Activated CD8-positive, alpha-beta memory T cell treated with anti-CD3 and anti-CD28 coated beads for 4 hours (primary cell): ENCODE measurements at places on chromosomes 3 and 15.

DNA sequence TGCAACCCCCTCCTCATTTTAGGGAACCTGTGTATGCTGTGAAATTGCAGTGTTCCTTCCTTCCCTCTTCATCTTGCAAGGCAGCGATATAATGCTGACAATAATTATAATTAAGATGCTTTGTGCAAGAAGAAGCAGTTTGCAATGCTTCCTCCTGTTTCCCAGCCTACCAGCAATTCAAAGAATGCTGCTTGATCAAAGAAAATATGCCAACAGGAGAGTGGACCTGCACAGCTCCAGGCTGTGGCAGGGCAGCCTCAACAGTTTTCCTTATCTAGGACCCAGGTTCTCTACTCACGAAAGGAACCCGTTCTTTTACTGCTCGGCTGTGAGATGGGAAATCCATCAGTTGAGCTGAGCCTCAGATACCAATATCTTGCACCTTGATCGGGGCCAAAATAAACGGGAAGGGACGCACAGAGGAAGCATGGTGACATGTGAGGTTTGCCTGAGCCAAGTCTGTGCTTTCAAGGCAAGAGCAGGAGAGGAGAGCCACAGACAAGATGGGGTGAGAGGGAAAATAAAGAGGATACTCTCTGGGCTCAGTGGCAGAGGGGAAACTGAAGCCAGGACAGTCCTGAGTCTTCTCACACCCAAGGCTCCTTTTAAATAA is 22.6 kb upstream of the LRTM1 start:
- no peak for DNase-seq

GRCh38 chr3:66604481-66604880 is 103.7 kb upstream of the LRIG1 start:
- no peak for DNase-seq

- no peak for DNase-seq
Observed at GRCh38 chr3:155079468-155079745, 712 bp upstream of the MME start.

DNA sequence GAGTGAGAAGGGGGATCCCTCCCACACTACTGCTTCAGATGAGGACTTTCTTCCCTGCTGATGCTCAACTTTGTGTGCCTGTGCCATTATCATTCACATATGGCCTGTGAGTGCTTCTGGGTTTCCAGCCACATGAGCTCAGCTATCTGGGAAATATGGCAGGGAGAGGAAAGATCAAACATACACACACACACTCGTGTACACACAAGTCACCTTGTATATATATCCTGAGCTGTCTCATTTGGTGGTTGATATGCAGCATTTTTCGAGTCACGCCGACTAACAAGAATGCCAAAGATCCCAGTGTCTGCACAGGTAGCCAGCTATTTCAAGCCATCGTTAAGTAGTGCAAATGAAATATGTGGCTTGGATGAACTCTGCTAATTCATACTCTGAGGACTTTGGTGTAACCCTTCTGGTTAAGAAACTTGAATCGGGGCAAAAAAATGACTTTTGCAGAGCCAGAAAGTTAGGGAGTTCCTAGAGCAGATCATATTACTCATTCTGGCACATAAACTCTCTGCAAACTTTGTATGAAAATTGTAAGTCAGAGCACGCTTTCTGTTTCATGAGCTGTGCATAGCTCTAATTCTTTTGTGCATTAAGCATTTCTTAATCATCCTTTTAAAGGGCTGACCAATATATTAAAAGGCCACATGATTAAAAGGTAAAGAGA is 24.9 kb upstream of the WNT5A start:
- no peak for DNase-seq

- DNase-seq: no peak
Observed at GRCh38 chr15:73244333-73244732, 124.4 kb downstream of the HCN4 start.

DNA sequence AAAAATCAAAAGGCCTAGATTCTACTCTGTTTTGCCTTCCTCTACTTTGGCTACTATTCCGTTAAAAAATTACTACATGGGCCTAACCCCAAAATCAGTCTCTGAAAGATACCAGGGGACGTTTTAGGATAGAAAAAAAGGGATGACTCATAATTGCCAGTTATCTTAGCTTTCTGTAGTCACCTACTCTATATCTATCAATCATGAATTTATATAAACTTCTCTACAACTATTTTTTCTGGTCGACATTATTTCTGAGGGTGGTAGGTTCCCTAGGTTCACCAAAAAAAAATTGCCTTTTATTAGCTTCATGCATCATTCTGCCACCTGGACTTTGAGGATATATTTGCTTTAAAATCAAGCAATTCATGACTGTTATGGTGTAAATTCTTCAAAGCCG is 36.5 kb downstream of the RAF1 start:
- no peak for DNase-seq

- DNase-seq: no peak
Observed at GRCh38 chr3:107265526-107265925, 111.7 kb upstream of the CCDC54 start.

GRCh38 chr3:156050918-156051317 is 69.5 kb upstream of the KCNAB1 start:
- DNase-seq: no peak

GRCh38 chr15:98413933-98414546 is 234.3 kb upstream of the IGF1R start:
- no peak for DNase-seq

DNA sequence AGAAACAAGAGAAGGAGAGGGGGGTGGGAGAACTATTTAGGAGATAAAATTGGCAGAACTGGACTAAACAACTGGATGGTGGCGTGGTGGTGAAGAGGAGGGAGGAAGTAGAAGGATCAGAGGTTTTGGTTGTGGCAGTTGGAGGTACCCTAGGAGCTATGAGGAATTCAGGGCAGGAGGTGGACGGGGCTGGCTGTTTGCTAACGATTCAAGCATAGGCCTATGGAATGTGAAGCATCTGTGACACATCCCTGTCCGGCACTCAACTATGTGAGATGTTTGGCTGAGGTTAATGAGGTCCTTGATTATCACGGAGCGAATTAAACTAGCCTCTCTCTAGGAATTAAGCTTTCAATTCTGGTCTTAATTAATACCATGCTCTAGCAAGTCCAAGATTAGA is 13.5 kb downstream of the TARS3 start:
- DNase-seq: no peak

GRCh38 chr3:127235706-127236105 is 42.8 kb downstream of the PRR23E start:
- DNase-seq: no peak

DNA sequence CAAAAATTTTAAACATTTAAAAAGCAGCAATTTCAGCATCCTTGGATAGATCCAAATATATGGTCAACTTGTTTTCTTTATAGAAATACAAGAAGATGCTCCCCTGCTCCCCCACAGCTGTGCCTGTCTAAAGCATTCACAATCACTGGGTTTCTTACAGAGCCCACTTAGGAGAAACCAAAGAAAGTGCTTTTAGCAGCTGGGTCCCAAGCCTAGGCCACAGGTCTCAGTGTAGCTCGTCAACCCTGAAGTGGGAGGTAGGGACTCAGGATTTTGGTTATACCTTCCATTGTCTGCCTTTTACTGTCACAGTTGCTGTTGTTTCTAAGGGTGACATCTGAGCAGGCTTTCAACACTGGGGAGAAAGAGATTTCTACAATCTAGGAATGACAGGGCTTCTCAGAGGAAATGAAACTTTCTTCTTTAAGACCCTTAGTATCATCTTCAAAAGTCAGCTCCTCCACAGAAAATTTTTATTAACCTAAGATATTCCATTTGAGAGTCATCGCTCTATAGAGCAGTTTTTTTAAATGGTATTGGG is 199.3 kb upstream of the CMC1 start:
- no peak for DNase-seq

GRCh38 chr15:48522911-48523310 is 122.6 kb downstream of the FBN1 start:
- DNase-seq: no peak

DNA sequence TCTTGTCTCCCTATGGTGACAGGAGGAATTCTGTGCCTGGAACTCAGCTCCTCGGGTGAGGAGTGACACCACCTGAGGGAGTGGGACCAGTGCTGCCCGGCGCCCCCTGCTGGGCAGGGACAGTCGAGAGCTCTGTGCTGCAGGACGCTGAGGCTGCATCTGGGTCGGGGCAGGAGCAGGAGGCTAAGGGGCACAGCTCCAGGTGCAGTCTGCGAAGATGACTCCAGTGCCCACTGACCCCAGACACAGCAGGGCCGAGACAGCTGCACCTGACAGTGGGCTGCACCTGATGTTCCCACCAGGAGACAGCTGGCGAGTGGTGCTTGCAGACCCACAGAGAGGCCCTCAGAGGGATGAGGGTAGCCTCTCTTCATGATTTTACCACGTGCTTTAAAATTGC is 152.9 kb downstream of the ATP10A start:
- DNase-seq: peak; percentile 8

- no peak for DNase-seq
Observed at GRCh38 chr15:84609818-84610525, 9.2 kb downstream of the ZSCAN2 start.

- no peak for DNase-seq
Observed at GRCh38 chr15:89664441-89665350, 9.4 kb upstream of the KIF7 start.

GRCh38 chr3:64048631-64049061 is 25.4 kb upstream of the PSMD6 start:
- DNase-seq: no peak

DNA sequence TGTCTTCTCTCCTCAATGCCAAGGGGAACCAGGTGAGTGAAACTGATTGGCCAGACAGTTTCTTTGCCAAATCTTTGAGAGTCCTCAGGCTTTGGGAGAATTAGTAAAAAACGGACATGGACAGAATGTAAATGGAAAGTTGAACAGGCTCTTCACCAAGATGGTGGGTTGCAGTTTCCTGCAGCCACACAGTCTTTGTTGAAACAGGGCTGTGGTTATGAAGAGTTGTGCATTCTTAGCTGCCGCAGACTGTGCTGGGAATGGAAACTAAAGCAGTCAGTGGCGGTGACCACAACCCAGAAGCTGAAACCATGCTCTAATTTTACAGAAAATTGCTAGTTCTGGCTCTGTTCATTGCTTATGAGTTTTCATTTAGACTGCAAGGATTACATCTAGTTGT is 42.1 kb upstream of the TASOR start:
- DNase-seq: peak; percentile 40

DNA sequence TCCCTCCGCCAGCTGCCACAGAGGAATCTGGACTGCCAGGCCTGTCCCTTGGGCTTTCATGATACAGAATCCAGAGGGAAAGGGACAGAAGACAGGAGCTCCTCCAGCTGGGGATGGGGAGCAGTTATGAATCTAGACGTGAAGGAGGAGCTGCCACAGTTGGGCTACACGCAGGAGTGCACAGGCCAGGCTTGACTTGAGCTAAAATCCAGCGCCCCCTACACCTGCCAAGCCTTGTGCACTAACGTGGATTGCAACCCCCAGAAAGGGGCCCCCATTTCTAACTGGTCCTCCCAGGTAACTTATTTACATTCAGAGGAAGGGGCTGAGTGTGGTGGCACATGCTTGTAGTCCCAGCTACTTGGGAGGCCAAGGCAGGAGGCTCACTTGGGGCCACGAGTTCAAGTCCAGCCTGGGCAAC is 14.3 kb downstream of the KLHL6 start:
- no peak for DNase-seq

- no peak for DNase-seq
Observed at GRCh38 chr15:64854041-64854440, 12.3 kb downstream of the PLEKHO2 start.

DNA sequence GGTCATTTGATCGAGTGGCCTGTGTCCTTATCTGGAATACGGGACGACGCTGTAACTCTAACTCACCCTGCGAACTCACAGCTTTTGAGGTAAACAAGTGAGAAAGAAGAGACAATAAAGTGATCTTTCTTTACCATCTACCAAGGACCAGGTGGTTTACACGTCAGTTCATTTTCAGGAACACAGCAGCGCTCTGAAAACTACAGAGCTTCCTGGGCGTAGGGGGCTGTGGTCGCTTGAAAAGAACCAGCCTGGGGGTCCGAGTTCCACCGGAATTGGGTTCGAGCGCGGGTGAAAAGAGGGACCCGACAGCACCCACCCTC is 357 bp downstream of the KIAA1143 start:
- DNase-seq: peak; percentile 2

DNA sequence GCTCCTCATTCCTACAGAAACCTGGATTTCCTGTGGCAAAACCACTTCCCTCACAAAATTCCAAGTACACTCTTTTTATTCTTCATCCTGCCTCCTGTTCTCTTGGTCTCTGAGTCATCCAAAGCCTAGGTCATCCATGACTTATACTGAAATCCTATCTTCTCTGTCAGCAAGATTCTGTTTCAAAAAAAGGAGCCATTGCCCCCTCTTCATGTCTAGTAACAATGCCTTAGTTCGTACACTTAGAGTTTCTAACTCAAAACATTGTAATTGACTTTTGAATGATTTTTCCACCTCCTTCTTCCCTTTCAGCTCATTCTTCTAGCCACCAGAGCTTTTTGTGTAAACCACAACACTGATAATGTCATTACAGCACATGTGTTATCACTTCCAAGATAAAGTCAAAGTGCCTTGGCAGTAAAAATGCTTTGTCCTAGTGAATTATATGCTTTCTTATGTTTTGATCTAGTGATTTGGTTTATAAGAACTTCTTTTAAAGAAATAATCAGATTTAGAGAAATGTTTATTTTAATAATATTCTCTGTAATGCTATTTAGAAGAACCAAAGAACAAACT is 256.5 kb upstream of the NECTIN3 start:
- DNase-seq: no peak

- no peak for DNase-seq
Observed at GRCh38 chr15:101115786-101116680, 135.8 kb downstream of the CHSY1 start.

GRCh38 chr15:82298520-82298919 is 35.9 kb downstream of the SAXO2 start:
- peak; percentile 6 for DNase-seq

GRCh38 chr3:149432149-149432548 is 42.3 kb upstream of the TM4SF4 start:
- no peak for DNase-seq

- no peak for DNase-seq
Observed at GRCh38 chr3:21158861-21159542, 592.0 kb downstream of the ZNF385D start.

DNA sequence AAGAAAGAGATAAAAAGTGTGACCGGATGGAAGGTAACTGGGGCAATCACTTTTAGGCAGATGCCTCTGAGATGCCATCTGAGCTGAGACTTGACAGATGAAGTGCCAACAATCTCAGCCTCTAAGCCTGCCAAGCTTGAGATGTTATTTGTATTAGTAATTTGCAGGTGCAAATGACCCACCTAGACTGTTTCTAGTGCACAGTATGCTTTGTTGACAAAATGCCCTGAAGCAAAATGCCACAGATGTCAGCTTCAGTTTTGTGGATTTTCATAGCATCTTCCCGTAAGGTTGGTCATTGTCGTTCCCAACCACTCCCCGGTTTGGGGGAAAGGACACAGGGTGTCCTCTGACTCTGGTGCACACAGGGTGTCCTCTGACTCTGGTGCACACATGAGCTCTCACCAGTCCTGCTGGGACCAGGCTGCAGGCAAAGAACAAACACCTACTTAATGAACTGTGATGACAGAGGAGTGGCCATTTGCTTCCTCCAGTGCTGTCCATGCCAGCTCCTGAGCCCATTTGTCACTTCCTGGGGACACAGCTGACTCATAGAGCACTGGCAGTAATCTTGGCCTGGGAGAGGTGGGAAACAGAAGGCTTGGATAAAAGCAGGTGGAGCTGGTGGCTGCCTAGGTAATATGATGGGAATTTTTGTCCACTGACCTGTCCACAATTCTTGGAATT is 16.7 kb upstream of the PPP1R2 start:
- DNase-seq: no peak

GRCh38 chr3:171956181-171956683 is 83.1 kb upstream of the FNDC3B start:
- DNase-seq: no peak

- DNase-seq: no peak
Observed at GRCh38 chr3:127009531-127009930, 26.6 kb downstream of the PLXNA1 start.

GRCh38 chr3:16092923-16093322 is 81.6 kb upstream of the GALNT15 start:
- no peak for DNase-seq
